ENCODE measurements at places on chromosomes 6 and 20. TPM values are rescaled to one million over a fixed set of nuclear protein-coding genes. Genes with fewer than 3 reads are reported as not detected.

METTL24 gene
- polyA plus RNA-seq: 0.14 TPM

IL17A gene
- polyA plus RNA-seq: 0.05 TPM

CDSN gene
- 0.20 TPM for polyA plus RNA-seq

C20orf204 gene
- 0.67 TPM for polyA plus RNA-seq

SKIC2 gene
- 39.1 TPM for polyA plus RNA-seq

FAM83B gene
- 2.7 TPM for polyA plus RNA-seq

SIRPD gene
- polyA plus RNA-seq: not detected

SLC17A3 gene
- polyA plus RNA-seq: not detected

C4B gene
- 5.3 TPM for polyA plus RNA-seq

CPXM1 gene
- polyA plus RNA-seq: 0.28 TPM

SYCP2 gene
- 1.1 TPM for polyA plus RNA-seq

OR2H1 gene
- polyA plus RNA-seq: not detected

SLC16A10 gene
- polyA plus RNA-seq: 0.18 TPM

CST7 gene
- 1.4 TPM for polyA plus RNA-seq

KCNK17 gene
- polyA plus RNA-seq: 0.65 TPM

GABRR1 gene
- polyA plus RNA-seq: 0.22 TPM

BPIFA1 gene
- polyA plus RNA-seq: not detected

CDH22 gene
- 0.55 TPM for polyA plus RNA-seq

NEDD9 gene
- 2.1 TPM for polyA plus RNA-seq

LYRM2 gene
- 16.2 TPM for polyA plus RNA-seq

CTAGE9 gene
- not detected for polyA plus RNA-seq

TMEM217 gene
- 5.4 TPM for polyA plus RNA-seq

SAMD3 gene
- polyA plus RNA-seq: 0.12 TPM

RHAG gene
- 0.05 TPM for polyA plus RNA-seq

TEAD3 gene
- 28.6 TPM for polyA plus RNA-seq

FHL5 gene
- polyA plus RNA-seq: 1.3 TPM

HLA-DMA gene
- 14.4 TPM for polyA plus RNA-seq

MYB gene
- polyA plus RNA-seq: 1.5 TPM

ECT2L gene
- 0.04 TPM for polyA plus RNA-seq

SIRPA gene
- polyA plus RNA-seq: 5.1 TPM

COL11A2 gene
- polyA plus RNA-seq: 0.38 TPM

CTCFL gene
- not detected for polyA plus RNA-seq

HLA-DQA2 gene
- not detected for polyA plus RNA-seq

TRIM10 gene
- polyA plus RNA-seq: not detected

PDYN gene
- not detected for polyA plus RNA-seq

SPATS1 gene
- polyA plus RNA-seq: not detected

SNX9 gene
- polyA plus RNA-seq: 78.0 TPM

OPRL1 gene
- polyA plus RNA-seq: 0.14 TPM

PAK5 gene
- polyA plus RNA-seq: 0.39 TPM

TTBK1 gene
- 0.02 TPM for polyA plus RNA-seq

DACT2 gene
- polyA plus RNA-seq: 0.83 TPM

NNAT gene
- 2.5 TPM for polyA plus RNA-seq

SYNDIG1 gene
- polyA plus RNA-seq: 0.01 TPM

HLA-E gene
- 162 TPM for polyA plus RNA-seq

GJA10 gene
- polyA plus RNA-seq: not detected

FRMD1 gene
- 0.02 TPM for polyA plus RNA-seq

WFDC12 gene
- polyA plus RNA-seq: 4.3 TPM

SLC22A16 gene
- polyA plus RNA-seq: not detected

PI16 gene
- 2.7 TPM for polyA plus RNA-seq

BFSP1 gene
- polyA plus RNA-seq: 1.2 TPM

SEL1L2 gene
- not detected for polyA plus RNA-seq

SCGN gene
- polyA plus RNA-seq: 0.08 TPM

APOM gene
- 4.3 TPM for polyA plus RNA-seq

FRK gene
- polyA plus RNA-seq: 1.3 TPM

PERP gene
- 680 TPM for polyA plus RNA-seq

NAPB gene
- polyA plus RNA-seq: 4.7 TPM

CFAP206 gene
- 0.06 TPM for polyA plus RNA-seq

ROS1 gene
- not detected for polyA plus RNA-seq

OR2H2 gene
- not detected for polyA plus RNA-seq

Data from esophagus (tissue), 2 donors.